ENCODE measurements at places on chromosomes 2 and 18.

- DNase-seq: no peak
Measured at GRCh38 chr18:54805571-54806334, 22.5 kb upstream of the RAB27B start.

DNA sequence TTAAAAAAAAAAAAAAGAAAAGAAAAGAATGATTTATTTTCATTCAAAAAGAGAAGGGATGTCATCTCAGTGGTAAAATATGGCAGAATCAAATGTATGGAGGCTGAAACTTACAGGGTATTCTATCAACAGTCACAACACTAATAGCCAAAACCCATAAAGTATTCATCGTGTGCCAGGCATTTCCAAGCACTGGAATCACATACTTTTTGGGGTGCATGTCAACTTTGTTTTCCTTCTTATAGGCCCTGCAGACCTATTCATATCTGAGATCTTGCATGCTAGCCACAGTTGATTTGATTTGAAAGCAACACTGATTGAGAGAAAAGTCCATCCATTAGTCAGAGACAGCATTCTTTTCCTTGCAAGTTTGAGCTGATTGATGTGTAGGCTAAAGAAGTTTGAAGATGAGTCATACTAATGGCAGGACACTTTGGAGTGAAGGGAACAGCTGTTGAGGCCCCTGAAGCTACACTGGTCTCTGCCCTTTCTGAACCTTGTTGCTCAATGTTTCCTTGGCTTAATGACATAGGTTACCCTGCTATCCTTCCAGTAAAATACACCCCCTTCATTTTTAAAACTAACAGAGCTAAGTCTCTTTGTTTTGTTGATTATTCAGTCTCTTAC, 22.0 kb downstream of the KATNAL2 start:
- DNase-seq: no peak

GRCh38 chr2:203361922-203362321, 33.7 kb downstream of the ABI2 start:
- DNase-seq: no peak

- DNase-seq: no peak
Measured at GRCh38 chr2:12008425-12009061, 262.1 kb downstream of the LPIN1 start.

DNA sequence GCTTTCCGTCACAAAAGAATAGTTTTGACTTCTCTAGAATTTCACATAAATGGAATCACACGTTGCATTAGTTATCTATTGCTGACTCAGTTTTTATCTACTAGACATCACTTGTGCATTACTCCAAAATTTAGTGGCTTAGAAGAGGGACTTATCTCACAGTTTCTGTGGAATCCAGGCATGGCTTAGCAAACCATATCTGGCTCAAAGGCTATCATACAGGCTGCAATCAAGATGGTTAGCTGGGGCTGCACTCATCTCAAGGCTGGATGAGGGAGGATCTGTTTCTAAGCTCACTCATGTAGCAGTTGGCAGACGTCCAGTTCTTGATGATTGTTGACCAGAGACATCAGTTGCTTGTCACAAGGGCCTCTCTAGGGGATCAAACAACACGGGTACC, 6.6 kb upstream of the DSC3 start:
- DNase-seq: no peak
